Fibroblast of lung (primary cell): ENCODE measurements at places on chromosomes 5 and 9. TPM values are rescaled to one million over a fixed set of nuclear protein-coding genes. Genes with fewer than 3 reads are reported as not detected.

Gene BAAT
- polyA plus RNA-seq, result 0.02 and 0.03 TPM in 2 replicates

- H3K27me3 ChIP-seq, result peaks cover 6% of the 10 kb centered on the region
- H3K27ac ChIP-seq, result no peak overlapping the region
These were observed 93.6 kb downstream of the MRPL36 start for GRCh38 chr5:1706021-1706420.

GRCh38 chr9:134933076-134933659, 15.5 kb upstream of the FCN1 start:
- no peaks in the 10 kb centered on the region for H3K36me3 ChIP-seq
- no peak overlapping the region for H3K4me3 ChIP-seq
- no peaks in the 10 kb centered on the region for H3K27me3 ChIP-seq
- H3K4me1 ChIP-seq, result no peaks in the 10 kb centered on the region
- no peak overlapping the region for H3K27ac ChIP-seq

DNA sequence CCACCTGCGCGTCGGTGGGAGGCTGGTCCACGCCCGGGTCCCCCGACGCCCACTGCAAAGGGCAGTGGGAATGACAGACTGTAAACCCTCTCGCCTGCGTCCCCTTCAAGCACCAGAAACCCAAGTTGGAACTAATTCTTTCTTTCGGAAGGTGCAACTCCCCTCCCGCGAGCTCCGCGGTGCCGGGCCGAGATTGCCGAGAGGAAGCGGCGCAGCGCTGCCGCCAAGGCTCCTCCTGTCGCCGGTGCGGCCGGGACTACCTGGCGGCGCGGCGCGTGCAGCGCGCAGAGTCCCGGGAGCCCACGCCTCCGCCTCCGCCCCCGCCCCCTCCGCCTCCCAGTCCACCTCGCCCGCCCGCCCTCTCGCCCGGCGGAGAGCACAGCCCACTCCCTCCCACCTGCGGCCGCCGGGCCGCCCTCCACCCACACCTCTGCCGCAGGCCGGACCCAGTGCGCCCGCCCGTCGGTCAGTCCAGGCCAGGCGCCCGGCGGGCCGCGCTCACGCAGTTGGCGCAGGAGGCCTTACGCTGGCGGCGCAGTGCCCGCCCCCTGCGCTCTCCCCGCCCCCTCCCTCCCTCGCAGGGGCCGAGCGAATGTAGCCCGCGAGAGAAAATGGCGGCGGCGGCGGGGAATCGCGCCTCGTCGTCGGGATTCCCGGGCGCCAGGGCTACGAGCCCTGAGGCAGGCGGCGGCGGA, at the start of gene MAP3K1:
Gene MAP3K1 (plus strand): TSS at position 587 of the 695 bp plus-strand sequence. CDS start 25 bp downstream, at position 612.
- peaks cover 2% of the 10 kb centered on the region for H3K4me1 ChIP-seq
- H3K36me3 ChIP-seq, result no peaks in the 10 kb centered on the region
- peak within 1 kb of the TSS; percentile 32 for H3K27ac ChIP-seq
